ENCODE measurements at places on chromosomes 16 and 17.

DNA sequence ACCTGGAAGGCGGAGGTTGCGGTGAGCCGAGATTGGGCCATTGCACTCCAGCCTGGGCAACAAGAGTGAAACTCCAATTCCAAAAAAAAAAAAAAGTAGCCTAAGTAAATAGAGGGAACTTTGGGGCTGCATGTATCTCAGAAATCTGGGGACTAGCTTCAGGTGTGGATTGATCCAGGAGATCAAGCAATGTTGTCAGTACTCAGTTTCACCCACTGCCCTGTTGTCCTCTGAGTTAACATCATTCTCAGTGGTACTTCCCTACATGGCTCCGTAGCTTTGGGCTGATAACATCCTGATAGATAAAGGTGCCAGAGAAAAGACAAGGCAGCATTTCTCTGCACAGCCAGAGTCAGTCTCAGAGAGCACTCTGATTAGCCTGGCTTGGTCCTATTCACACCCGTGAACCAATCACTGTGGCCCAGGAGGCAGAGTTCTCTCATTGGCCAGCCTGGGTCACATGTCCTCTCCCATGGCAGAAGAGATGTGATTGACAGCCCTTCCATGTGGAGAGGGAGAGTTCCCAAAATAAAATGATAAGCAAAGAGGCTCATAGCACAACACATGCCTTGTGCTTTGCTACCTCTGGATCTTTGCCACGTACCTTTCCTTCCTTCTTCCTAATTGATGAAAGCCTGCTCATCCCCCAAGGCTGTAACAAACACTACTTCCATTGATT lies 99.6 kb downstream of the ABCC1 start:
- no peak for DNase-seq

- DNase-seq = peak; percentile 76
Observed at GRCh38 chr17:46194393-46195216, 1.4 kb upstream of the KANSL1 start.

- no peak for DNase-seq
Observed at GRCh38 chr17:63927464-63928171, 4.5 kb downstream of the CD79B start.

- DNase-seq = peak; percentile 36
Observed at GRCh38 chr17:885971-886571, 93.5 kb downstream of the NXN start.

DNA sequence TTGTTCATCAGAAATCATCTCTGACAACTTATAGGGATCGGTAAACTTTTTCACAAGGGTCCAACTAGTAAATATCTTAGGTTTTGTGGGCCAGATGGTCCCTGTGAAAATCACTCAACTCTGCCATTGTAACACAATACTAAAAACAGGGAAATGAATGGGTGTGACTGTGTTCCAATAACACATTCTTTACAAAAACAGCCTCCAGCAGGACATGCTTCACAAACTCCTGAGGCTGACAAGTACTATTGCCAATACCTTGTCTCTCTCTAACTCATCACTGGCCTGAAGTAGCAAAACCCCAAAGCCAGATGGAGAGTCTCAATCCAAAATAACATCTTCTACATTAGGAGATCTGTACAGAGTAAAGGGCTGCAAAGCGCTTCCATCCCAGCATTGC lies 312.3 kb downstream of the TOX3 start:
- no peak for DNase-seq

DNA sequence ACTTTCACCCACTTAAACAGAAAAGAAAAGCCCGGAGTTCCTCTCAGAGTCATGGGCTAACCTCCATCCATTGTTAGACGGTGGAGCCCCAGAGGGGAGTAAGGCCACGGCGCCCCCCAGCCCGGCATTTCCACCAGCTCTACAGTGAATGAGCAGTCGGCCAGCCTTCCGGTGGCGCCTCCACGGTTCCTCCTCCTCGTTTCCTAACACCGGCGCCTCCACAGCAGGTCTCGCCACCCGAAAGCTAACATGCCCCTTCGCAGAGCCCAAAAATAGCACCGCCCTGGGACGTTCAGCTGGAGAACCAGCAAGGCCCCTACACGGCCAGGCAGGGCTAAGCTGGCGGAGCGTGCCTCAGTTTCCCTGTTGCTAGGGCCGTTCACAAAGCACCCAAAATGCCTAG lies 858 bp downstream of the MMD start:
- DNase-seq = no peak

DNA sequence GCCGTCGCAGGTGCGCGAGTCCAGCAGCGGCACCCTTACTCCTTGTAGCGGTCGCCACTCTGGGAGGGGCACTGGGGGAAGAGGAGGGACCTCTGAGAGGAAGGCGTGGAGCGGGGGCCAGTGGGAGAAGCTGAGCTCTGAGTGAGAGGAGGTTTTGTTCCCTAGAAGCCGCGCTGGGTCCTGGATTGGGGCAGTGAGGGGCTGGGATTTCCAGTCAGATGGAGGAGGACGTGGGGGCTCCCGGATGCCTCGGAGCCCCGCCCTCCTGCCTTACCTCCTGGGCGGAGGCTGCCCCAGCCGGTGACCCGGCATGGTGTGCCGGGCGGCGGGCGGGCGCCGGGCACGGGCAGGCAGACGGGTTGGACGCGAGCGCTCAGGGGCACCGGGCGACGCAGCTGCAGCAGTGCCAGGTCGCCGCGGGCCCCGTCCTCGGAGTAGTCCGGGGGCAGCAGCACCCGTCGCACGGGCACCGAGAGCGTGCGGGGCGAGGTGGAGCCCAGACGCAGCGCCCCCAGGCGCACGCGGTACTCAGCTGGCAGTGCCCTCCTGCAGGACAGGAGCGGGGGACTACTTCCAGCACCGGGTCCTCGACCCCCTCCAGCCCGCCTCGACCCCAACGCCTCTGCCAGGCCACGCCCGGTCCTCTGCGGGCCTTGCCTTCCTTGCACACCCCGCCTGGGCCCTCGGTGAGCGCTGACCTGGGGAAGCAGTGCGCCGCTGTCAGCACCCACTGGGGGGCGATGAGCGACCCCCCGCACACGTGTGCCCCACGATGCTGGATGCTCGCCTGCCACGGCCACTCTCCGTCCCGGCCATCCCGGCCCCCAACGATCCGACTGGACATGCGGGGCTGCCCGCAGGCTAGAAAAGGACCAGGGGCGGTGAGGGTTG lies 2.0 kb downstream of the PRSS33 start:
- no peak for DNase-seq

DNA sequence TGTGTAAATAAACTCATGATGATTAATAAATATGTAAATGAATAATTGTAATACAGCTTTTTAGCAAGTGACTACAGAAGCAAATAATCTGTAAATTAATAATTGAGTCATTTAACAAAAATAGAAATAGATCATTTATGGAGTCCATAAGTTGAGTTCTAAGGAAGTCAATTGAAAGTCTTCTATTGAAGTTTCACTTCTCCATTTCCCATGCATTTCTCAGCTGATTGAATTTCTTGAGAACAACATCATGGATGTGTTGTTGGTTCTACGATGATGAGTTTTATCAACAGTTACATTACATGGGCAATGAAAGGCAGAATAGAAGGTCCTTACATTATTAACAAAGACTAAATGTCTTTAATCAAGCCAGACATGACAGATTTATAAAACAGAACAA lies 290.4 kb downstream of the MAP2K6 start:
- DNase-seq = no peak

GRCh38 chr17:66678827-66679226 lies 156.1 kb upstream of the CACNG5 start:
- no peak for DNase-seq

GRCh38 chr16:86387468-86388440 lies 122.6 kb upstream of the FOXF1 start:
- peak; percentile 95 for DNase-seq

- peak; percentile 45 for DNase-seq
Observed at GRCh38 chr17:15981646-15982580, 17.6 kb downstream of the ZSWIM7 start.

- DNase-seq = no peak
Observed at GRCh38 chr16:17306745-17307144, 164.0 kb downstream of the XYLT1 start.

DNA sequence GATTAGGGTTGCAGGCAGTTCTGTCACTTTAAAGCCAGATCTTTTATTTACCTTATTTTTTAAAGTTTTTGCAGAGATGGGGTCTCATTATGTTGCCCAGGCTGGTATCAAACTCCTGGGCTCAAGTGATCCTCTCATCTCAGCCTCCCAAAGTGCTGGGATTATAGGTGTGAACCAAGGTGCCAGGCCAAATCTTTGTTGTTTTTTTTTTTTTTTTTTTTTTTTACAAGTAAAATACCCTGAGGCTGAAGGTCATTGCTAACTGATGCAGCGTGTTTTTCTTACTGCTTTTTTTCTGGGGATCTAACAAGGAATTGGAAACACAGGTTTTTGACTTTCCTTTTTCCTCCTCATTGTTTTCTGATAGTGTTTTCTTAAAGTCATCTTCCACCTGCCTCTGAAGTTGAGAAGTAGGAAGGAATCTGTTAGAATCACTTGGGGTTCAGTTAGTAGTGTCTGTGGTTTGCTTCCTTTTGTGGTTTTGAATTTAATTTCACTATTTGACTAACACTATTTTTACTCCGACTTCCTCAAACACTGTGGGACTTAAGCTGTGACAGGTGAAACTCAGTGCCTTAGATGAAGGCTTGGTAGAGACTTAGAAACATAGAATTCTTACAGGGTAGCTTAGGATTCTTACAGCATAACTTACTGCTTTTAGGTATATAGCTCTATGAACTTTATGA lies 22.2 kb downstream of the CLTC start:
- no peak for DNase-seq

GRCh38 chr17:32609085-32609484 lies 122.3 kb downstream of the CDK5R1 start:
- DNase-seq = peak; percentile 36

- no peak for DNase-seq
Observed at GRCh38 chr16:84331998-84332780, 36.1 kb upstream of the ATP2C2 start.

DNA sequence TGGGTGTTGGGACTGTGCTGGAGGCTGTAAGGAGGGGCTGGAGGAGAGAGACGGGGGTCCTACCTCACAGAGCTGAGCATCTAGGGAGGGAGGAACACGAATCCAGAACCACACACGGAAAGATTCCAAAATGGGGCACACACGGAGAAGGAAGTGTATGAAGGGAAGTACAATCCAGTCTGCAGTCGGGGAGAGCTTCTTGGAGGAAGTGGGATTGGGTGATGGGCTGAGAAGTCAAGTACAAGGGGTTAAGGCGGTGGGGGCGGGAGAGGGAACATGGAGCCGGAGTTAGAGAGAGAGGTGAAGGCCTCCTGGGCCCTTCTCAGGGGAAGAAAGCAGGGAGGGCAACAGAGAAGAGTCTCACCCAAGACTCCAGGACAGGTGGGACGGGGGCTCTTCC lies 107.5 kb upstream of the CREBBP start:
- no peak for DNase-seq

- no peak for DNase-seq
Observed at GRCh38 chr16:81567087-81567486, 122.5 kb downstream of the CMIP start.

DNA sequence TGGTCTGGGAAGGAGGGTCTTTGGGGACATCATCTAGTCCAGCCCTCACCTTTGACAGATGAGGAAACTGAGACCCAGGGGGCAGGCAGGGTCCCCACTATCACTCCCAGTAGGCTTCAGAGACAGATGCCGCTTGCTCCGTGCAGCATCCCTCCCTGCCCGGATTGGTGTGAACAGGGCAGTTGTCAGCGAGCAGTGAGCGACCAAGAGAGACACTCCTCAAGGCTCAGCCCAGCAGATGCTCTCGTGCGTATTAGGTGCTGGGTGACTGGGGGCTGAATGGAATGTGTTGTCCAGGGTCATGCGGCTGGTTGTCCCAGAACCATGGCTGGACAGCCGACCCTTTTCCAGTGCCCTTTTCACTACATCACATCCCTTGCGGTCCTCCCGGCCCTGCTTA lies 49.0 kb downstream of the MPRIP start:
- no peak for DNase-seq

GRCh38 chr16:66856801-66857200 lies 12.6 kb downstream of the CA7 start:
- DNase-seq = no peak

- DNase-seq = no peak
Observed at GRCh38 chr16:1743376-1744337, 27.7 kb downstream of the NME3 start.

- DNase-seq = peak; percentile 71
Observed at GRCh38 chr16:89495121-89495520, 4.8 kb upstream of the ANKRD11 start.

GRCh38 chr16:734208-734980 lies 6.4 kb downstream of the CIAO3 start:
- no peak for DNase-seq

- no peak for DNase-seq
Observed at GRCh38 chr17:41653421-41653820, 29.0 kb upstream of the KRT17 start.

- DNase-seq = no peak
Observed at GRCh38 chr16:15973421-15973820, 24.0 kb downstream of the ABCC1 start.

- peak; percentile 62 for DNase-seq
Observed at GRCh38 chr16:23061669-23062068, 87.6 kb downstream of the USP31 start.

GRCh38 chr17:47698749-47699535 lies 5.0 kb downstream of the TBKBP1 start:
- peak; percentile 50 for DNase-seq

DNA sequence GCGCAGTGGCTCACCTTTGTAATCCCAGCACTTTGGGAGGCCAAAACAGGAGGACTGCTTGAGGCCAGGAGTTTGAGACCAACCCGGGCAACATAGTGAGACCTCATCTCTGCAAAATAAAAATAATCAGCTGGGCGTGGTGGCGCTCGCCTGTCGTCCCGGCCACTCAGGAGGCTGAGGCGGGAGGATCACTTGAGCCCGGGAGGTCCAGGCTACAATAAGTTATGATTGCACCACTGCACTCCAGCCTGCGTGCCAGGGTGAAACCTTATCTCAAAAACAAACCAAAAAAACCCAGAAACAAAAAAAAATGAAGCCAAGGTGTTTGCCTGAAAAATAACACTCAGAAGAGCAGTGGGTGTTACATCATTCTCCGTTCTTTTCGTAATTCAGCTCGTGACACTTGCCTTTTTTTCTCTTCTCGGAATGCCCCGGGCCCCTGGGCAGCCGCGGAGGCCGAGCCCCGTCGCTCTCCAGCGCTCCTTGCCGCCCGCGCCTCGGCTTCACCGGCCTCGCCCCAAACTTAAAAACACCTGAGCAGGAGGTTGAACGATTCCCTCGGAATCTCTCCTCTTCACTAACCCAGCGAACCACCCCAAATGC lies 17.0 kb downstream of the PRCD start:
- peak; percentile 8 for DNase-seq

GRCh38 chr17:16243801-16244567 lies 27.0 kb downstream of the PIGL start:
- DNase-seq = peak; percentile 9

DNA sequence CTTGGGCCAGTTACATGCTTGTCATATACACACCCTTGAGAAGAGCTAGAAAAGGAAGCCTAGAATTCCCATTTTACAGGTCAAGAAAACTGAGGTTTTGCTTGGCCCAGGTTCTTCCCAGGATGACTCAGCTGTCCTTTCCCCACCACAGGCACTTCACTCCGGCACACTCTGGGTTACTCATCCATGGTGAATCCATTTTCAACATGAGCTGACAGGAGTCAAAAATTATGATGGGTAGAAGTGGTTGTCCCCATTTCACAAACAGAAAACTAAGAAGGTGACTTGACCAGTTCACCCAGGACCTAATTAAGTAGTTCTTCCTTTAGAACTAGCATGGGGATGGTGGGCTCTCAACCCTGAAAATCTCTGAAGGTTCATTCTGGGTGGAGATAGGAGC lies 67.2 kb downstream of the USP22 start:
- peak; percentile 30 for DNase-seq

- DNase-seq = peak; percentile 47
Observed at GRCh38 chr17:82531431-82531881, 11.9 kb downstream of the FOXK2 start.

Data from fibroblast of upper back skin (primary cell).